ENCODE measurements at places on chromosomes 7 and 10.

- no peak for DNase-seq
These were observed 111.9 kb downstream of the ATXN7L1 start for GRCh38 chr7:105764506-105764905.

GRCh38 chr10:93897070-93897780 lies 3.4 kb downstream of the SLC35G1 start:
- DNase-seq: no peak

GRCh38 chr7:69358163-69358821 lies 240.0 kb upstream of the AUTS2 start:
- DNase-seq: no peak

GRCh38 chr7:35249537-35249907 lies 4.4 kb downstream of the TBX20 start:
- no peak for DNase-seq

- DNase-seq: no peak
These were observed 54.1 kb upstream of the FAM180A start for GRCh38 chr7:135802697-135803096.

DNA sequence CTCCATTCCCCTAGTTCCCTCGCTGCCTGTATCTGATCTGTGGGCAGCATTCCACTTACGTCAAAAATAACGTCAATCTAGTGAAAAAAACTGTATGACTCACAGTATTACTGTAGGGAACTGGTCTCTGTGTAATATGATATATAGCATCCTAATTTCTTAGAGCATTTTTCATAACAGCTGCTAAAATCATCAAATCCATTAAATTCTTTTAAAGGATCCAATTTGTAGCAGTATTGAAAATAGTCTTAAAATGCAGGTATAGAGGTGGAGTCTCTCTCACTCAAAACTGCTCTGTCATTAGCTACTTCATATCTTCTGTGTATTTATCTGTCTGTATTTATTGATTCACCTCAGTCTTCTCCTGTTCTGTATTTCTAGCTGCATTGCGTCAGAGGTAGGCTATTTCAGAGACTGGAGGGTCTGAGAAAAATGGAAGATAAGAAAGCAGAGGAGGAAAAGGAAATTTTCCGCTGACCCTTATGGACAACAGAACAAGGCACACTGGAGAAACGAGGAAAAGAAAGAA lies 59.9 kb downstream of the PON1 start:
- no peak for DNase-seq

- DNase-seq: no peak
These were observed 23.2 kb upstream of the LRRN3 start for GRCh38 chr7:111067682-111068081.

DNA sequence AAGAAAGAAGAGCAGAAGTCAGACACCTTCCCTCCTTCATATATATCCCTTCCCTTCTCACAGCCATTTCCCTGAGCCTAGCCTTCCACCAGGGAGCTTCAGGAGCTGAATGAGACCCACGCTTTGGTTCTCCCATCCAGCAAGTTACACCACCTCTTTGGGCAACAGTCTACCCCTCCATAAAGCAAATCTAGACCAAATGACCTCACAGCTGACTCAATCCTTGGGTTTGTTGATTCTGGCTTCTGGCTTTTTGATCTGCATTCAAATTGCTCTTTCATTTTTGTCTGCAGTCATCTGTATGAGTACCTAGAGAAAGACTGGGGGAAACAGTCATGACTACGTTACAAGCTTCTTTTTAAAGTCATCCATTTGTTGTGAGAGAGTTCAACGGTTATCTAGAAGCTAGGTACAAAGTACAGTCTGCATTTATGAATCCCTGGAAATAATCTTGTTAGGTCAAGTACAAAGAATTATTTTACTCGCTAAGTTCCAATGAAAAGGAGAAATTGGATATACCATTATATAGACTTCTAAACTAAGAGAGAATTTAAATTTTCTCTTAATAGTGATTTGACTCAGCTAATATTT lies 86.3 kb downstream of the RAB11FIP2 start:
- peak; percentile 19 for DNase-seq

- DNase-seq: no peak
These were observed 30.0 kb upstream of the CFAP46 start for GRCh38 chr10:132972149-132972985.

DNA sequence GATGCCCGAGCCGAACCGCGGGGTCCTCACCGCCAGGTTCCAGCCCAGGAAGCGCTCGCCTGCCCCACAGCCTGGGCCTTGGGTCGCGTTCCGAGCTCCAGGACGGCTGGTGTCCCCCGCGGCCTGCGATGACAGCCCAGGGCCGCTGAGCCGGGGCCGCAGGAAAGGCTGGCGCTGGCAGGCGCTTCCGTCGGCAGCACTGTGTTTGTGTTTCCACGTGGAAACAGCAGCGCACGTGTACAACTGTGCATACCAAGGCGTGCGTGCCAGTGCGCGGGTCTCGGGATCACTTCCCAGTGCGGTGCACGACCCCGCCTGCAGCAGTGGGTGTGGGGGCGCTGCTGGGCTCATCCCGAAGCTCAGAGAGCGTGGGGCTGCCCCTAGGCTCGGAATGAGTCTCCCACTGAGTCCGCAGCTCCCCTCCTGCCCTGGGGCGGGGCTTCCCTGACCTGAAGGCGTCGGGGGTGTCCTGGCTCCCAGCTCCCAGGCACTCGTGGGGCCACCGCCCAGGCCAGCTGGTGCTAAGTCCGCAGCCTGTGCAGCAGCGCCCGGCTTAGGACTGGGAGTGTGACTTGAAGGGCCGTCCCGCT lies 17.2 kb downstream of the AP5Z1 start:
- DNase-seq: no peak

GRCh38 chr7:8500286-8500685 lies 66.9 kb downstream of the NXPH1 start:
- no peak for DNase-seq
